ENCODE measurements at places on chromosomes 2 and 18.

GRCh38 chr2:54669677-54670484 lies 53.6 kb upstream of the EML6 start:
- no peak for DNase-seq

DNA sequence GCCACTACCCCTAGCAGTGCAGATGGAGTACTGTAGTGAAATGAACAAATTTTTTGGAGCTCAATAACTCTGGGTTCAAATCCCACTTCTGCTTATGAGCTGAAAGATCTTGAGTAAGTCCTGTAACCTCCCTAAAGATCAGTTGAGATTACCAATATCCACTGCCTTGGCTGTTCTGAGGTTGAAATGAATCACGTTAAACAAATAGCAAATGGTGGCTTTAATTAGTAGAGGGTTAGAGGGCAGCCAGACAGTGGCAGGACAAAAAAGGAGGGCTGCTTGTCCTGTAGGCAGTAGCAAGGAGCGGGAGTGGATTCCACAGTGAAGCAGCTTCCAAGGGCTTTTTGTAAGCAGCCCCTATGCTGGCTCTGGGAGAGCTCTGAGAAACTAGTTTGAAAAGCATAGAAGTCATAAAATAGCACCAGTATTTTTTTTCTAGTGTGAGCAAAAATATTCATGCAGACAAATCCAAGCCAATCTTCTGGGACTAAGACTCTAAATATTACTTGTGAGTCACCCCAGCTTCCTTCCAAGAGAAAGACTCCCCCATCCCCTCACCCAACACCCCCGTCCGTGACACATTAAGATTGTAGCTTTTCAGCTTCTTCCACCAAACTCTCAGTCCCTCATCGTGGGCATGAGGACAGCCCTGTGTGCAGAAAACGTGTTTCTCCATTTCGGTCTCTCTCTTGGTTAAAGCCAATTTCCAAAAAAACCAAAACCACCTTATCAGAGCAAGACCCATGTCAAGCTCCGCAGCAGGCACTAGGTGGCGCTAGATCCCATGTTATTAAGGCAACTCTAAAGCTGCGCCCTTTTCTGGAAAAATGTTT lies 123.5 kb upstream of the LGALSL start:
- DNase-seq = no peak

GRCh38 chr2:241777170-241777685 lies 606 bp downstream of the GAL3ST2 start:
- DNase-seq = peak; percentile 12

DNA sequence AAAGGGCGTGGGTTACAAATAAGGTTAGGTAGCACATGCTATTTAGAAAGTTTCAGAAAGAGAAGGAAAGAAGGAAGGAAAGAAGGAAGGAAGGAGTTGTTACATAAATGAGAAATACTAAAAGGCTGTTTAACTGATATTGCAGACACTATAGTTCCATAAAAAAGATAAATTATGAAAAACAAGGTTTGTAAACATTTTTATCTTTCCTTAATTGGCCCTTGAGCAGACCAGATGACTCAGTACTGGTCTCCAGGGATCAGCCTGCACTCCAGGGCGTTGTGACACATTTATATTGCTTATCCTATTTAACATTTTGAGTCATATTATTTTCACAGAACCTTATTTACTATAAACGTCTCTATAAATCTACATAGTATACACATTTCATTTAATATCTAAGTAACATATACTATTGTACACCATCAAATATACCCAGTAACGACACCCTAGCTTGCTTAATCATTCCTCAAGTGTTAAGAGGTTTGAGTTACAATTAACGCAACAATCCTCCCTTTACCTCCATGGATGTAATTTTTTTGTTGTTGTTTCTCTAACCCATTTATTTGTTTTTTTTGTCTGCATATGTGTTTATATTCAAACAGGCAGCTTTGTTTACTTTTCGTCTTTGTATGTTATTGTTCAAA lies 2.8 kb upstream of the RAB31 start:
- DNase-seq = no peak

GRCh38 chr2:34666821-34667220 lies 1067.7 kb upstream of the FAM98A start:
- DNase-seq = no peak

GRCh38 chr2:68698567-68699377 lies 35.8 kb upstream of the ARHGAP25 start:
- no peak for DNase-seq

DNA sequence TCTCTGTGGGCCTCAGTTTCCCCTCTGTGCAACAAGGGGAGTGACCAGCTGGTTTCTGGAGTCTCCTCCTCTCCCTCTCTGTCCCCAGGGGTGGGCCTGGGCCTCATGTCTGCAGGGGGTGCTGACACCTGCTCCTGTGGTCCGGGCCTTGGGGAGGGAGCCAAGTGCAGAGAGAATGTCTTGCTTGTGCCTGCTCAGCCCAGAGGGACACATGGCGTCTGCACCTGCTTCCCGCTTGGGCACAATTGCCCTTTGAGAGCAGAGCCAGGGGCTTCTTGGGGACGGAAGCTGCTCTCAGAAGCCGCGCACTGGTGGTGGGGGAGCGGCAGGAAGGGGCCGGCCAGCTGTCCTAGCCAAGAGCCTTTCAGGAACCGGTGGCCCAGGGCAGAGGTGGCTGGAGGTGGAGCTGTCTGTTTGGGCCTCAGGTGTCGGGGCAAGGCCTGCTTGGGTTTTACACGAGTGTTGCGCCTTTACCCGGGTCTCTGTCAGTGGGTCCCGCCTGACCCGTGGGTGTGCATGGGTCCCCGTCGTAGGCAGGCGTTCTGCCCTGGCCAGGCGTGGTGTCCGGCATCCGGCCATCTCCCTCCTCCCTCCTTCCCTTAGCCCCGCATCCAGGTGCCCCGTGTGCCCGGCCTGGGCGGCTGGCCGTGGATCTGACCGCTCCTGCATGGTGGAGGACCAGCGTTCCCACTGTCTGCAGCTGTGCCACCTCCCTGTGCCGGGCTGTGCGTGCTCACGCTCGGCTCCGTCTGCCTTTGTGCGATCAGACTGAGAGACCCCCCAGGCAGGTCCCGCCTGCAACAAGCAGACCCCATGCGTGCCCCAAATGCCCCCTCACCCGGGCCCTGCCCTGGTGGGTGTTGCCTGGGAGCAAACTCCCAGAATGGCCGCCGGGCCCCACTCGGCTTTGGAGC lies 4.0 kb downstream of the NEU4 start:
- DNase-seq = no peak

- DNase-seq = no peak
Measured at GRCh38 chr18:8299054-8299980, 309.9 kb upstream of the RAB12 start.

GRCh38 chr2:230266638-230267037 lies 41.1 kb downstream of the SP140 start:
- no peak for DNase-seq

DNA sequence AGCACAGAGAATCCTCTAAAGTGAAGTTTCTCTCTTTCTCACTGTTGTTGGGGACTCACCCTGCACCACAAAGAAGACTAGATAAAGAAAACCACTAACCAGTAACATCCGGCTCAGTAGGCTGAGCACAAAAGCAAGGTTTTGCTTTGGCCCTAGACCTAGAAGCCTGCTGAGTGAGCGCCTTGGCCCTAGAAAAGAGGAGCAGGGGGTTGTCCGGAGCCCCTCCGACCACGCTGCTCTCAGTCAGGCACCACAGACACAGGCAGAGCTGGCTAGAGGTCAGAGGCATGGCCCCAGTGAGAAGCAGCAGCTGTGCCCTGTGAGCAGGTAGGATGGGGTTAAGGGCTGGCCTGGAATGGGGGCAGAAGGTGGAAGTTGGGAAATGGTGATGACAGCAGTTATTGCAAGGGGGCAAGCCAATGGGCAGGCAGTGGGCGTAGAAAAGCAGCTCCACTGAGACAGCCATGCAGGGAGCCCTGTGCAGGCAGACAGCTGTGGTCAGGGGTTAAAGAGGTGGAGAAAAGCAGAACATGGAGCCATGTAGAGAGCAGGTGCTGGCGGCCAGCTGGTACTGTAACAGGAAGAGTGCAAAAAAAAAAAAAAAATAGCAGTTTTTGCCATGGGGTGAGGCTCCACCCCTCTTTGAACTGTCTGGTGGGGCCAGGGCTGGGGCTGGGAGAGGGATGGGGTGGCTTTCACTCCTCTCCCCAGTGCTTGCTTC lies 36.9 kb upstream of the SLC14A1 start:
- DNase-seq = peak; percentile 57

DNA sequence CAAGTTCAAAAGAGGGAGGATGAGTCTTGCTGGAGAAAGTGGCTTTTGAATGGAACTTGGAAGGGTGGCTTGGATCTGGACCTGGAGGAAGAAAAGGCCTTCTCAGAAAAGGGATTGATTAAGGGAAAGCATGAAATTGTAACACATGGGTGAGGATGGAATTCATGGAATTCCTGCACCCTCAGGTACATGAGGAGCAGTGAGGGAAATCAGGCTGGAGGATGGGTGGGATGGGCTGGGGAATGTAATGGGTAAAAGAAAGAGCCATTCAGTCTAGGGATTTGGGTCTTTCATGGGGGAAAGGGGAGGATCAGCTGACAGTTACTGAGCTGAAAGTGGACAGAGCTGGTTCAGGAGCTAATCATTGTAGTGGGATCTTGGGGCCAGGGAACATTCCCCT lies 51.2 kb upstream of the HAAO start:
- no peak for DNase-seq

GRCh38 chr2:3459185-3460015 lies 59.9 kb downstream of the ADI1 start:
- DNase-seq = no peak

DNA sequence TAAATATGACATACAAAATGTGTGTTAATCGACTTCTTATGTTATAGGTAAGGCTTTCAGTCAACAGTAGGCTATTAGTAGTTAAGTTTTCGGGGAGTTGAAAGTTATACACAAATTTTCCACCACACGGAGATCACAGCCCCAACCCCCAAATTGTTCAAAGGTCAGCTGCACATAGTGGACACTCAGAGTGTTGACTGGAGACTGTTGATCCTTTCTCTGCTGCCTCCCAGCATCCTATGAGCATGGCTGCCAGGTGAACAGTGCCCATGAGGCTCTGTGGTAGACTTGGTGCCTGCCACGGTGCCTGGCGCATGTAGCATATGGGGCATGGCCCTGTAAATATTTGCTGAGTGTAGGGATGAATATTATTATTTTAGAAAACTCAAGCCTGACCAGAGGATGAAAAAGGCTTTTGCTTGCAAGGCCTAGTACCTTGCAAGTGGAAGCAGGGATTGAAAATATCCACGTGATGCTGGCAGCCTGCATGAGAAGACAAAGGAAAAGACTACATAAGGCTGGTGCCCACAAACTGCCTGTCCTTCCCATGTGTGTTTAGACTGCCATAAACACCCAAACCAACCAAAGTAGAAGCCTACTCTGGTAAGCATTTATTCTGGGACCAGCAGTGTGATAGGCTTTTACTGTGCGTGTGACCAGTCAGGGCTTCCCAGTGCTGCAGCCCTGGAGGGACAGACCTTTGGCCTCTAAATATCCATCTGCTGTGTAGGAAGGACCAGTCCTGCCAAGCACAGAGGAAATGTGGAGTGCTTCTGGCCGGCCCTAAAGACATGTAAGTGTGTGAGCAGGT lies 226.1 kb downstream of the LDLRAD4 start:
- no peak for DNase-seq

DNA sequence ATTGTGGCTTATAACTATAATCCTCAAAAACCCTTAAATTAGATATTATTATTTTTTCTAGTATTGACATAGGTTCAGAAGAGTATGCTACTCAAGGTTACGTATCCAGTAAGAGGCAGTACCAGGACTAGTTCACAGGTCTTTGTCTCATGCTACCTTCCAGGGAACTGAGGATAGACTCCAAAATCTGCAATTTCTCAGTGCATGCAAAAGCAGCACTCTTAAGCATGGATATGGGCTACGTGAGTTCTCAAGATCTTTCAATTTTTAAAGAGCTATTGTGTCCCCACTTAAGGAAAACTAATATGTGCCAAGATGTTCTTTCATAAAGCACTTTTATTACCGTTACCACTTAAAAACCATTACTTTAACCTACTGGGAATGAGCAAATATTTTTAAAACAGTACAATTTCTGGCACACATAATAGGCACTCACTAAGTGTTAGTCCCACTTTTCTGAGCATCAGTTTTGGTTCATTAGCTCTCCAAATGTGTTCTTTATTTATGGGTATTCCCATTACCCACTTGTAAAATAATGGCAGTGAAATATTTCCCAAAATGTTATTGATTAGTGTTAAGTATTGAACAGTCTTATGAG lies 113.8 kb upstream of the TTN start:
- no peak for DNase-seq
